ENCODE measurements at places on chromosomes 1 and 21.

GRCh38 chr1:117015724-117016123, 14.2 kb downstream of the CD101 start:
- no peak for DNase-seq

DNA sequence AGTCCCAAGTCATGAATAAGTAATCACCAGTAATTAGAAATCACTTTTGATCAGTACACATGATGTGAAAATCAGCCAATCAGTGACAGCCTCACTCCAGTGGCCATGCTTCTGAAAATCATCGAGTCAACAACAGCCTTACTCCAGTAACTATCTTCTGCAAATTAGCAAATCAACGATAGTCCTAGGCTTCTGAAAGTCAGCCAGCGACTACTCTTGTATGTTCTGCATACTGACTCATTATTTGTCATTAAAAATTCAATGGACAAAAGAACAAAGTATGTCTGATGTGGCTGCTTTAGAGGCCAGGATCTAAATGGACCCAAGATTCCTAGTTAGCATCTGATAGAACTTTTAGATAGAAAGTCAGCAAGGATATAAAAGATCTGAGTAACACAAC, 102.5 kb downstream of the GPR52 start:
- no peak for DNase-seq

DNA sequence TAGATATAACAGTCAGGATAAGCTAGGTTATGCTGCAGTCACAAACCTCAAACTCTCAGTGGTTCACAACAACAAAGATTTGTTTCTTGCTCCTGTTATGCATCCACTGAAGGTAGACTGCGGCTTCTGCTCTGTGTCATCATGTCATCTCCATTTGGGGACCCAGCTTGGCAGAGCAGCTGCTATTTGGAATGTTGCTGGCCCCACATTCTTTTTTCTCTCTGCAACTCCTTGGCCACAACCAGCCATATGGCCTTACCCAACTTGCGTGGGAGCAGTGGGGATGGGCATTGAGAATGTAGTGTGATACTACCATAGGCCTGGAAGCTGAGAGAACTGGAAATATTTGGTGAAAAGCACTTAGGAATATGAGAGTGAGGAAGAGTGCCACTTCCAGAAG, 26.4 kb downstream of the AGO4 start:
- no peak for DNase-seq

GRCh38 chr1:31798433-31799195, 17.2 kb downstream of the SPOCD1 start:
- DNase-seq = no peak

DNA sequence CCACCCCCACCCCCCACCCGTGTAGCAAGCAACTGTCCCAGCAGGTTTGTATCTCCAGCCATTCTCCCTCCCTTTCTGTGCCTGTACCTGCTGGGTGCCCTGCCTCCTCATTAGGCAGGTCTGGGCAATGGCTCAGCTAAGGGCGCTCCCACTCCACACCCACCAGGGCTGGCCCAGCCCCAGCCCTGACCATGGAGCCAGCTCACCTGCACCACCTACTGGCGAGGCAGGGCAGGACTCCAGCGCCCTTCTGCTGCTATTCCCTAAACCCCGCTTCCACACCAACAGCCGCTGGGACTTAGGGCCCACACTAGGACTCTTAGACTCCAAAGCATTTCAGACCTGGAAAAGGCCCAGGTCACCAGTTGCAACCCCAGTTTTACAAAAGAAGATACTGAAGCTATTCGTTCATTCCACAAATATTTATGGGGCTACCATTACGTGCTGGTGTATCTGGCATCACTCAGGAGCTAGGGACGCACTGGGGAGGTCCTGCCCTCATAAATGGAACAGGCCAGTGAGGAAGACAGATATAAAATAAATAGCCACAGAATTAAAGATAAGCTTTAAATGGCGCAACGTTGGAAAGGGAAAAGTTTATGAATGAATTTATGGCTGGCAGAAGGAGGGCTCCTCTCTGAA, 24.0 kb downstream of the PGLYRP3 start:
- DNase-seq = peak; percentile 66

DNA sequence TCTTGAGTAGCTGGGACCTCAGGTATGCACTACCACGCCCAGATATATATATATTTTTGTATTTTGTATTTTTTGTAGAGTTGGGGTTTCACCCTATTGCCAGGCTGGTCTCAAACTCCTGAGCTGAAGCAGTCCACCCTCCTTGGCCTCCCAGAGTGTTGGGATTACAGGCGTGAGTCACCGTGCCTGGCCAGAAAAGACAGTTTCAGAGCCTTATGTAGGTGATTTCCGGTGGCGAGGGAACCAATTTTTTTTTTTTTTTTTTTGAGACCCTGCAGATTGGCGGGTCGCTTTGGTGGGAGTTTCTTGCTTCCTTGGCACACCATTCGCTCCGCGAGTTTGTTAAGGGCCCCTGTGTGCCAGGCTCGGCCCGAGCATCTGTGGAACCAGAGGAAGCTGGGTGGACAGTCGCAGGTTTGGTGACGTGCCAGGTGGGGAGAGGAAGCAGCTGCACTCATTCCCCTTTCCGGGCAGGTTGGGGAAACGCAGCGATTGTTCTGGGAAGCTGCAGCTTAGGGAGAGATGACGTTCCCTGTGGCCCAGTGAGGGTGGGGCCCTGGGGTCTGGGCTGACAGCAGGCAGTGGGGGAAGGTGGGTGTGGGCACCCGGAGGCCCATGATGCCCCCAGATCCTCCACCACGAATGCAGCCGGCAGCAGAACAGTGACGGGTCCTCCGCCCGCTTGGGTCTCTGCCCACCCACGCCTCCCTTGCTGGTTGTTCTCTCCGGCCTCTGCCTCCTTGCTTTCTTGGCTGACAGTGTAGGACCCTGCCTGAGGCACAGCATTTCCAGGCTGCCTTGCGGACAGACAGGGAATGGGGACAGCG, 25.1 kb downstream of the SPSB1 start:
- no peak for DNase-seq

GRCh38 chr1:172119184-172119583, 277.9 kb downstream of the DNM3 start:
- DNase-seq = no peak

DNA sequence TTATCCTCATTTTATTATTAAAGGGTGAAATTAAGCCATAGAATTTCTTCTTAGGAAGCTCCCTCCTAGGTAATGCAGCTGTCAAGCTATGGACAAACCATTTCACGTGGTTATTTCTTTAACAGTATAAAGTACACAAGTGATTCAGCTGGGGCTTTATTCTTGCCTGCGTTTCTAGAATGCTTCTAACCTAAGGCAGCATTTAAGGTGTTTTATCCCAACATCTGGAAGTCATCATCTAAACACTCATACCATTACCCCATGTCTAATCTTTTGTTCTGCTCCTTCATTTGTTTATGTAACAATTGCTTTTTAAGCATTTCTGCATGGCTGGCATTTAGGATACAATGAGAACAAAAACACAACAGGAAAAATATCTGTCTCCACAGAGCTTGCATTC, 829.2 kb upstream of the ADAMTS5 start:
- no peak for DNase-seq

DNA sequence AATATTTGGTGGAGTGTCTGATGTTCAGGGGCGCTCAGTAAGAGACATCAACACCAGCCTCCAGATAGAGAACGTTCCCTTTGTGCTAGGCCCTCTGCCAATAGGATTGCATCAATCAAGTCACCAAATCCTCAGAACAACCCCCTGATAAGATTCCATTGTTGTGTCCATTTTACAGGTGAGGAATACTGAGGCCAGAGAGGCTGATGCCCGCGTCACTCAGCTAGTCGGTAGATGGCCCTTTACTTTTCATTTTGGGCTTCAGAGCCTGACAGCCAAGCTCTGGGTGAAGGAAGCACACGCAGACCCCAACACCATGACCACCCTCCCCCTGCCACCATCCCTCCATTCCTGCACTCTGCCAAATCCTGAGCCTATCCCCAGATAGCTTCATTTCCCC, 406.2 kb downstream of the PTPRU start:
- no peak for DNase-seq

GRCh38 chr1:247407180-247407616, 8.8 kb upstream of the NLRP3 start:
- DNase-seq = peak; percentile 74

- no peak for DNase-seq
These were observed 36.9 kb downstream of the SLC2A1 start for GRCh38 chr1:42921769-42922168.

All from GM13976 (cell line).